ENCODE measurements at places on chromosomes 7 and 10.

- no peak for DNase-seq
Measured at GRCh38 chr7:87131771-87132170, 20.5 kb upstream of the DMTF1 start.

DNA sequence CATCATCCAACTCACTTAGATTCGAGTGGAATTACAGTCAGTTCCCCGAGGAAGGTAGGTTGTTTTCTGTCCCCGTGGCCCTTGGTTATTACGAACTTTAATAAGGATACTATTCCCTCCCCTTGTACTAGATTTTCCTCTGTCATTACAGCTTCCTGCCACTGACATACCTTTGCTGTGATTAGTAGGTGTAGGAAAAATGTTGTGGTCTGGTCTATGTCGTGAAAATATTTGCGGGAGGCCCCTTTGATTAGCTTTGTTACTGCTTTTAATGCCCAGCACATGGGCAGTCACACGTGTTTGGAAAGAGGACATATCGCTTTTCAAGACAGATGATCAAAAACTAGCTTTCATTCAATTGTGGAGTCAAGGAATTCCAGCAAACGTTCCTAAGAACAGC is 92.2 kb downstream of the GATA3 start:
- DNase-seq: no peak

GRCh38 chr10:86363184-86363832 is 3.3 kb downstream of the GRID1 start:
- DNase-seq: no peak

- no peak for DNase-seq
Measured at GRCh38 chr10:62175251-62175650, 93.4 kb downstream of the RTKN2 start.

- DNase-seq: no peak
Measured at GRCh38 chr7:37491919-37492694, 43.4 kb upstream of the ELMO1 start.

DNA sequence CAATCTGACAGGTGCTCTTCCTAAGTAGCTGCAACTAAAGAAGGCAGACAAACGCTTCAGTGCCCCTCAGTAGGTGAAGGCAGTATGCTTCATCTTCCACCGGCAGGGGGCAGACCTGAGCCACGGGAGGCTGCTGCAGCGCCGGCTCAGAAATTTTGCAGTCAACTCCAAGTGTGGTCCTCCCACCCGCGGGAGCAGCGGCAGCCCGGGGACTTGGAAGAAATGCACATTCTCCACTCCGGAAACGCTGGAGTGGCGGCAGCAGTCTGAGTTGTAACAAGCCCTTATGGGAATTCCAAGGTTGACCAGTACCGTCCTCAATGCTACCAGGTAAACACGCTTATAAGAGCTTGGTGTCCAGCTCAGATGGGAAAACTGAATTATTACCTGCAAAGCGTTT is 3.4 kb downstream of the IGFBP3 start:
- DNase-seq: peak; percentile 9

GRCh38 chr7:118013252-118014010 is 140.2 kb upstream of the CTTNBP2 start:
- no peak for DNase-seq

- DNase-seq: no peak
Measured at GRCh38 chr10:43885842-43886241, 237.2 kb upstream of the ZNF32 start.

- no peak for DNase-seq
Measured at GRCh38 chr7:19520392-19520791, 188.4 kb downstream of the POLR1F start.

- DNase-seq: no peak
Measured at GRCh38 chr10:72267381-72267780, 6.3 kb upstream of the DDIT4 start.

DNA sequence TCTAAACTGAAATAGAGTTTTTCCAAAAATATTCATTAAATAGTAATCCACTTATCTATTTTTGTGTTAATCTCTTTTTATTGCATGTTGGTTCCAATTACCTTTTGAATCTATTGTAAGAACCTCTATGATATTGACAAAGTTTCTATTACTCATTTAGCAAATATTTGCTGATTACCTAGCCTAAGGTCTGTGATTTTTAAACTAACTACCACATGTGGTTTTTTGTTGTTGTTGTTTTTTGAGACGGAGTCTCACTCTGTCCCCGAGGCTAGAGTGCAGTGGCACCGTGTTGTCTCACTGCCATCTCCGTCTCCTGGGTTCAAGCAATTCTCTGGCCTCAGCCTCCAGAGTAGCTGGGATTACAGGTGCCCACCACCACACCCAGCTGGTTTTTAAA is 2.0 kb upstream of the ASB13 start:
- no peak for DNase-seq
